ENCODE measurements at places on chromosomes 4 and X.

DNA sequence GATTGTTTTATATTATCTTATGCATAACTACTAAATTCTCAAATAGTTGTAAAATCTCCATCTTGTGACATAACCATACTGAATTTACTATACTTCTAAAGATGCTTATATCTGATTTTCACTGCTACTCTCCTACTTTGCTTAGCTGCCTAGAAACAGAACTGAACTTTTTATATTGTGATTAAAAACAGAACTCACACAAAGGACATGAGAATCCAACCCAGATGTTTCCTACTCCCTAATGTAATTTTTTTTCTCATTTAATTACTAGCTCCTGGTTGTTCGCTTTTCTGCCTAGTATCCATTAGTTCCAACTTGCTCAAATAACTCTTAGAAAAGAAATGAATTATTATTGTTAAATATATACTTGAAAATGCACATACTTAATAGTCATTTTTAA, 283.5 kb upstream of the ACTRT1 start:
- H3K4me1 ChIP-seq: no peaks in the 10 kb centered on the region
- H3K27me3 ChIP-seq: no peaks in the 10 kb centered on the region
- no peak for DNase-seq

DNA sequence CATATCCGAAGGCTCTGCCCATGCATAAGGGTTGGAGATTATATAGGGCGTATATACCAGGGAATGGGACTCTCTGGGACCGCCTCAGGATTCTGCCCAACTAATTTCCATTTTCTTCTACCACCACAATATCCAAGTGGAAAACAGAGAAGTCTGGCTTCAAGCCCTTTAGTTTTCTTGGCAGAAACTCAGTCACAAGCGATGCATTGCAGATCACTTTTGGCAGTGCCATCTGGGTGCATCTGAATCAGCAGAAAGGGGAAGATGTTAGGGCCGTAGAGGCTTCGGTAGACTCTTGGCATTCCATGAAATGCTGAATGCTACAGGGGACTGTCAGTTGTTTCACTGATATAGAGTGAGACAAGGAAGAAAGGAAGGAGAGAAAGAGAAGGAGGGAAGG, 94.1 kb upstream of the FAM9B start:
- DNase-seq: no peak
- H3K4me1 ChIP-seq: no peaks in the 10 kb centered on the region
- no peak overlapping the region for H3K4me3 ChIP-seq

DNA sequence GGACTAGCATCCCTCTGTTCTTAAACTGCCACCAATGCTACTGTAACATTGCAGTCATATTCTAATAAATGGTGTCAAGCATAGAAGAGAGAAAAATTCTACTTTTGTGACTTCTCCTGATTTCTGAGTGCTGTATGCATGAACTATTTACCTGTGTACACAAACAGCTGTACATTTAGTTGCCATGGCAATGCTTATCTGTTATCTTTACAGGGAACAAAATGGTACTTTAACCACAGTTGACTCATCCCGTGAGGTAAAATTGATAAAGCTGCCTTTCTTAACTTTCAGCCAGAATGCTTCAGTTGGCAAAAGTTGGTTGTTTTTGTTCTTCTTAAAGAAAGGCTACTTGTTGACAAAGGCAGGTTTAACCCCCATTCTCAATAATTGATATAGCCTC, 587.5 kb upstream of the MAGEB2 start:
- no peaks in the 10 kb centered on the region for H3K27me3 ChIP-seq
- no peak overlapping the region for H3K27ac ChIP-seq
- no peaks in the 10 kb centered on the region for H3K36me3 ChIP-seq
- no peak overlapping the region for H3K4me3 ChIP-seq
- no peak for DNase-seq
- no peaks in the 10 kb centered on the region for H3K4me1 ChIP-seq

DNA sequence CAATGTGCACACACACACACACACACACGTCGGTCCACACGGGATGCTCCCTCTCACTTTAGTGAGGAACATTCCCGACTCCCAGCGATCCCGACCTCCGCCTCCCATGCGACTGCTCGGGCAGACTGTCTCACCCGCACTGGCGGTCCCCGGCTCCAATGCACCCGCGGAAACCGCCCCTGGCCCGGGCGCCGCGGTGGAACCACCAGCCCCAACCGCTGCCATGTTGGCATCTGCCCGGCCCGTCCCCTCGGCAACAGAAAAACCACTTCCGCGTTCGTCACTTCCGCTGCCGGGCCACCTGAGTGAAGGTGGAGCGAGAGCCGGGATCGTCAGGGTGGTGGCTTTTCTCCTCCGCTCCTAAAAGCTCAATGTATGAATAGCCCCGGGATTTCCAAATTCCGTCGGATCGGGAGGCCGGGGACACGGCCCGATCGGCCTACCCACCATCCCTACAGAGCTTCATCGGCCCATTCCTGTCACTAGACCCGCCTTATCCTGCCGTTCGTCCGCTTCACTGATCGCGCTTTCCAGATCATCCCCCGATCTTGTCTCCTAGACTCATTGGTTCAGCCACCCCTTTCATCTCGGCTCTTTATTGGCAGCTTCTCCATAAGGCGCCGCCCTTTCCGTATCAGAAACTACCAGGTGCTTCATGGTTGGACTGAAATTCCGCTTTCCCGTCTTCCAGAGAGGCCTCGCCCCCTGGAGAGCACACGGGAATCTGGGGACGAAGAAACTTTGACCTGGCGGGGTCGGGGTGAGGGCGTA, at the start of gene SLC35A2:
SLC35A2 (minus strand) TSS at position 235 of the 771 bp plus-strand sequence; CDS start at position 225, 10 bp downstream.
- H3K27ac ChIP-seq: peak within 1 kb of the TSS; percentile 85
- peaks cover 11% of the 10 kb centered on the region for H3K27me3 ChIP-seq
- H3K4me1 ChIP-seq: no peaks in the 10 kb centered on the region
- DNase-seq: peak; percentile 84

DNA sequence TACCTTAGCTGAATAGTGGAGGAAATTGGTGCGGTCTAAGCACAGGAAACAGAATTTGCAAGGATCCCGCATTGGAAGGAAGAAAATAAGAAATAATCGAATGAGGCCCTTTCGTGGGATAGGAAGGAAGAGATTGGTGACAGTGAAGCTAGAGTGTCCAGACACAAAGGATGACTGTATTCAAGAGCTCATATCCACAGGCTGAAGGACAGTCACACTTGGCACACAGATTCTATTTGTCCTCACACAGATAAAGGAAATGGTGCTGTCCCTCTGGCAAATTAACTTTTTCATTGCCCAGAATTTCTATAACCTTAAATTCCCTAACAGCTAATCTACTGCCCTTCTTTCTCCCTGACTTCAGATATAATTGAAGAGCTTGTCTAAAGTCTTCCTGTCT, 2188.9 kb upstream of the TENM3 start:
- peaks cover 17% of the 10 kb centered on the region for H3K27me3 ChIP-seq
- H3K36me3 ChIP-seq: no peaks in the 10 kb centered on the region
- DNase-seq: no peak
- H3K4me1 ChIP-seq: no peaks in the 10 kb centered on the region
- no peak overlapping the region for H3K4me3 ChIP-seq
- no peak overlapping the region for H3K27ac ChIP-seq

- no peak for DNase-seq
- H3K36me3 ChIP-seq: no peaks in the 10 kb centered on the region
- no peak overlapping the region for H3K4me3 ChIP-seq
- no peak overlapping the region for H3K27ac ChIP-seq
Observed at GRCh38 chrX:20989361-20989760, 384.9 kb upstream of the CNKSR2 start.
